Activated T-helper 17 cell treated with anti-CD3 and anti-CD28 coated beads, Interleukin-2, amount 50 U/mL, for 72 hours (primary cell): ENCODE measurements at places on chromosomes 4 and X. TPM values are rescaled to one million over a fixed set of nuclear protein-coding genes. Genes with fewer than 3 reads are reported as not detected.

- ATAC-seq = no peak
These were observed 19.7 kb downstream of the QDPR start for GRCh38 chr4:17492058-17492741.

DNA sequence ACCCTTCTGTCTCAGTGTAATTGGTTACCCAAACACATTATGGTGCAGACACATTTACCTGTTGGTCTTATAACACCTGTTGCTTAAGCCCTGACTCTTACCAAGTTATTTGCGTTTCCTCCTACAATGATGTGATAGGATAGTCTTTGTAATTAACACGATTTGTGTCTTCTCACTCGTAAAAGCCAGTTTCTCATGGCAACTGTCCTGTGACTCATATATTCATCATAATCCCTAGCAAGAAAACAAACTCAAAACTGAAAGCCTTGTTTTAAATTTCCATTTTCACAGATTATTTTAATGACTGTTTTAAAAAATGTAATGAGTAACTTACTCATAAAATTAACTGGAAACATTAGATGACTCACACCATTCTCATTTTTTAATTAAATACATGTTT is 495.2 kb downstream of the NLGN4X start:
- no peak for ATAC-seq

DNA sequence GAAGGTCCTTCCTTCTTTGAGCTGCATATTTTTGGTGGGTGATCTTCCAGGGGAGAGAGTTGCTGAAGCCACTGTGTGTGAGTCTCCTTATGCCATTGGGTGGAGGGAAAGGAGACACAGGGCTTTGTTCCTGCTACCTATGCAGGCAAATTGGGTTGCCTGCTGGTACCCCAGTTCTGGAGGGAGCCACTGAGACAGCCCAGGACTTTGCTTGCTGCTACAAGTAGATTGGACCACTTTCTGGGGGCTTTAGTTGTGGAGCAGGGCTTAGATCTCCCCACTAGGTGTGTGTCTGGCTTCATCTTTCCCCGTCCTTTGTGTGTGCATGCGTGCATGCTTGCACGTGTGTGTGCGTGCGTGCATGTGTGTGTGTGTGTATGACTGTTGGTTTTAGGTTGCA is 10.0 kb downstream of the CITED1 start:
- no peak for ATAC-seq

- ATAC-seq = no peak
These were observed 67.6 kb downstream of the MRPL1 start for GRCh38 chr4:77930154-77930639.

DNA sequence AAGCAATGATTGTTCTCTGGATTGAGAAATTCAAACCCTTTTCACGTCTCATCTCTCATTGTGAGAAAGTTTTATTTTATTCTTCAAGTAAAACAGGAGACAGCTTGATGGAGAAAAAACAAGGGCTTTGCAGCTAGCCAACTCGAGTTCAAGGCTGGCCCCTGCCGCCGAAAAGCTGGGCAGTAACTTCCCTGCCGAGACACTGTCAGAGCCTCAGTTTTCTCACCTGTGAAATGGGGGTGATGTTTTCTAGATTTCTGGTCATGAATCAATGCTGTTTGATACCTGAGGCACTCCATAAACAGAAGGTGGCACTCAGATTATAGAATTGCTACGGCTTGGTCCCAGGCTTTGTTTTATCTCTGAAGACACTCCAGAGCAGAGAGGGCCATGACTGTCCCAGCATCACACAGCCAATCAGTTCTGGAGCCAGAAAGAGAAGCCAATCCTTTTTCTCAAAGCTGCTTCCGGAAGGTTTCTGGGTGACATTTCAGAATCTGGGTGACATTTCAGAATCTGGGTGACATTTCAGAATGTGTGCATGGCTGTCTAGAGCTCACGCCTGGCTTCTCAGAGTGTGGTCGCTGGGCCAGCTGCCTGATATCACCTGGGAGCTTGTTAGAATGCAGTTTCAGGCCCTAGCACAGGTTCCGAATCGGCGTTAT is 33.2 kb downstream of the HMX1 start:
- ATAC-seq = no peak

Gene HGFAC
- not detected for total RNA-seq

Gene SLITRK2
- not detected for total RNA-seq

Gene EBP
- 104 TPM for total RNA-seq

Gene PRKG2
- 0.66 TPM for total RNA-seq
